ENCODE measurements at places on chromosomes 3 and 15. TPM values are rescaled to one million over a fixed set of nuclear protein-coding genes. Genes with fewer than 3 reads are reported as not detected.

CYB561D2 gene
- 26.6 TPM for total RNA-seq

SERINC4 gene
- not detected for total RNA-seq

MED12L gene
- 0.32 TPM for total RNA-seq

CHRM5 gene
- not detected for total RNA-seq

FBLN2 gene
- 3.2 TPM for total RNA-seq

CPNE4 gene
- not detected for total RNA-seq

PP2D1 gene
- total RNA-seq, result not detected

SLC6A20 gene
- not detected for total RNA-seq

SEMA5B gene
- total RNA-seq, result not detected

UBE2Q2 gene
- 41.9 TPM for total RNA-seq

SHQ1 gene
- 22.5 TPM for total RNA-seq

CNTN4 gene
- total RNA-seq, result under 0.01 TPM

CD80 gene
- total RNA-seq, result not detected

MRPS22 gene
- 110 TPM for total RNA-seq

ZNF660 gene
- total RNA-seq, result 0.61 TPM

DNAJA4 gene
- total RNA-seq, result 5.2 TPM

PLA2G4D gene
- not detected for total RNA-seq

ARMC8 gene
- 59.0 TPM for total RNA-seq

ALG1L2 gene
- not detected for total RNA-seq

SMCO1 gene
- not detected for total RNA-seq

CTXN2 gene
- total RNA-seq, result not detected

CCDC14 gene
- 14.9 TPM for total RNA-seq

SEMA3G gene
- 61.1 TPM for total RNA-seq

SPTBN5 gene
- 7.0 TPM for total RNA-seq

FOXB1 gene
- total RNA-seq, result not detected

HYAL1 gene
- 0.65 TPM for total RNA-seq

ERICH6 gene
- total RNA-seq, result not detected

EIF4A2 gene
- 732 TPM for total RNA-seq

TMCO5A gene
- total RNA-seq, result not detected

MB21D2 gene
- 10.3 TPM for total RNA-seq

SLCO3A1 gene
- total RNA-seq, result 1.6 TPM

CFAP91 gene
- 0.76 TPM for total RNA-seq

JAGN1 gene
- 43.2 TPM for total RNA-seq

SLC28A2 gene
- not detected for total RNA-seq

UBAP1L gene
- 0.65 TPM for total RNA-seq

JMJD7 gene
- 6.8 TPM for total RNA-seq

TP63 gene
- total RNA-seq, result not detected

LMAN1L gene
- total RNA-seq, result not detected

AMOTL2 gene
- 119 TPM for total RNA-seq

EPHA3 gene
- total RNA-seq, result not detected

All from epithelial cell of umbilical artery (primary cell).